ENCODE measurements at places on chromosomes 13 and 19.
A peak's percentile ranks its signal among the peaks of the same experiment; 100 is the strongest.

- DNase-seq = no peak
Measured at GRCh38 chr19:2607712-2608601, 94.5 kb downstream of the GNG7 start.

- DNase-seq = no peak
Measured at GRCh38 chr13:39468306-39468705, 134.7 kb downstream of the LHFPL6 start.

DNA sequence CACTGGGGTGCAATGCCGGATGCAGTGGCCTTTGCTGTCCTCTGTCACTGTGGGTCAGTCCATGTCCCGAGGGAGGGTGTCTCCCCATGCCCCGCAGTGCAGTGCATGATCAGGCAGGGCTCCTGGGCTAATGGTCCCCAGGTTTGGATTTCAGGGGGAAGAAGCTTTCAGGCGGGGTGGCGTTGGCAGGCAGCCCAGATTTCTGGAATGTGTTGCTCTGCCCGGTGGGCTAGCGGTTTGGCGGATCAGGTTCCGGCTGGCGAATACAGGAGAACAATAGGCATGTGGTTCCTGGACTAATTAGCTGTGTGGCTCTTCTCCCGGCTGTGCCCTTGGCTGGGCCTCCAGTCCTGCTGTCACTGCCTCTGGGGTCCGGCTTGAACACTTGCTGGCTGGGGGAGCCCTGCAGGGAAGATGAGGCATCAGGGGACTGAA, 141.3 kb downstream of the FGF9 start:
- no peak for DNase-seq

GRCh38 chr13:98549006-98549727, 27.7 kb downstream of the STK24 start:
- DNase-seq = peak; percentile 75

DNA sequence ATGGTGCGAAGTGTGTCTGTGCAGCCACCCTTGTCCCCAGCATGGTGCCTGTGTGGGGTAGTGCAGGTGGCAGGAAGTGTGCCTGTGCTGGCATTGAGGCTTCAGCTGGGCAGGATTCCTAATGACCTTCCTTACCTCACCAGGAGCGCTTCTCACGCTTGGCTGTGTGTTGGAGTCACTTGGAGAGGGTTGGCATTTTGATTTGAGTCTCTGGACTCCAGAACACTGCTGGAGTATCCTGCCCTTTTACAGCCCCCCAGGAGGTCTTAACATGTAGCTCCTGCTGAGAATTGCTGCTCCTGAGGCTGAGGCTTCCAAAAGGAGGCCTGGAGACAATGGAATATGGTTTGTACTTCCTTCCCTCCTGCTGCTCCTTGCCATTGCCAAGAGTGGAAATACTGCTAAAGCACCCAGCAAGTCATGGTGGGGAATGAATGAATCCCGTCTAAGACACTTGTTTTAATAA, 87.1 kb downstream of the ARHGEF7 start:
- DNase-seq = no peak

DNA sequence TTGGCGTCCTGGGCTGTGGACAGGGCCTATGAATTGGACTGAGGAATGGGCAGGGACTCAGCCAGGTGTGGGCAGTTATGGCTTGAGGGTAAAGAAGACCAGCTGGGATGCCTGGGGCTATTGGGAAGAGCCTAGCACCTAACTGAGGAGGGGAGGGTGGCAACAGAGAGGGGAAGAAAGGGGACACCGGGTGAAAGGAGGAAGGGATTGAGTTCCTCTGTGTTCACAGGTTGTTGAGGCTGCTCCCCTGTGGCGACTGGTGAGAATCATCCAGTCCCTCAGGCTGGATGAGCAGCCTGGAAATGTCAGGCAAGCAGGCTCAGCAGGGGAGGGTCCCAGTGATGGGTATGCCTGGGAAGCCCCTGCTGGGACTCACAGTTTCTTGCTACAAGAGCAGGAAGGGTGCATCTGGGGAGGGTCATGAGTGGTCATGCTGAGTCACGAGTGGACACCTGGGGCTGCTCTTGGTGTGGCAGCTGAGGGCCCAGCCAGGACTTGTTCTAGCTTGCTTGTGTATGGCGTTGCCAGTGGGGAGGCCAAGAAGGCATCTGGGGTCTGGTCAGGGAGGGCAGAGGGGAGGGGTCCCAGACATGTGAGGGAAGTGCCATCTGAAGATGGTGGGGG, 1.4 kb downstream of the ZNF324 start:
- no peak for DNase-seq

GRCh38 chr19:21482863-21483276, 22.5 kb upstream of the ZNF429 start:
- no peak for DNase-seq

DNA sequence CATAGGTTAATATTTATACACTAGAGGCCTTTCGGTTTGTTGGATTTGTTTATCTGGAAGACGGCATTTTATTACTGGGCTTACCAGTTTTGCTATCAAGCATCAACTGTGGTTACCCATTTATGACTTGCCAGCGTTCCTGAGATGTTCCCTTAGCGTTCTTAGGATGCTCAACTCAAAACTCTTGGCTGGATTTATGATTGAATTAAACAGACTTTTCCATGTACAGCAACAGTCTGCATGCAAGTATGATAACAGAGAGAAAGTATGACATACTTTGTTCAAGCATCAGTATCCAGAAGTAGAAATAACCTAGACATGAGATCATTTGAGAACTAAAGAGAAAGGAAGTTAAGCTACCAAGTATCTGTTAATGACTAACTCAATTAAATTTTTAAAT, 29.9 kb upstream of the RNF113B start:
- peak; percentile 24 for DNase-seq

GRCh38 chr13:41916173-41916954, 44.5 kb downstream of the VWA8 start:
- DNase-seq = peak; percentile 37

DNA sequence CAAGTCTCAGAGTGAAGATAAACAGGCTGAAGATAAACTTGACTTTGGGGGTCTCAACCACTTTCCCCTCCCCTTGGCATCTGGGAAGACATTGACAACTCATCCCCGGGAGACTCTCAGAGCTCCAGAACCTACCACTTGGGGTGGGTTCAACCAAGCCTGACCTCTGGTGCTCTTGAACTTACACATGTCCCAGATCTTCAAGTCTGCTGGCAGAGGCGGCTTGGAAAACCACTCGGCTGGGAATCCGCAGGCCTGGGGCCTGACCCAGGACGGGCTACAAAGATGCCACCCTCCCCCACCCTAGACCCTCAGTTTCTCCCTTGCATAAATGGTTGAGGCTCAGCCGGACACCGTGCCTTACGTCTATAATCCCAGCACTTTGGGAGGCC, 512 bp downstream of the LRRC8E start:
- no peak for DNase-seq

DNA sequence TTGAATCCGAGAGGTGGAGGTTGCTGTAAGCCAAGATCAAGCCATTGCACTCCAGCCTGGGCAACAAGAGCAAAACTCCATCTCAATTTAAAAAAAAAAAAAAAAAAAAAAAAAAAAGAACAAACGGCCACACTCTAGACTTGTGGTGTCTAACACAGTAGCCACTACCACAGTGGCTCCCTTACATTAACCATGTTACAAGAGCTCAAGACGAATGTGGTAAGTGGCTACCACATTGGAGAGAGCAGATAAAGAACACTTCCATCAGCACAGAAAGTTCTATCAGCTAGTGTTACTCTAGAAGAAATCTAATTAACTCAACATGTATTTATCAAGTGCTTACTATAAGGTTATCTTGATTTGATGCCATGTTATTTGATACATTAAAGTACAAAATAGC, 11.5 kb downstream of the XPO4 start:
- no peak for DNase-seq

DNA sequence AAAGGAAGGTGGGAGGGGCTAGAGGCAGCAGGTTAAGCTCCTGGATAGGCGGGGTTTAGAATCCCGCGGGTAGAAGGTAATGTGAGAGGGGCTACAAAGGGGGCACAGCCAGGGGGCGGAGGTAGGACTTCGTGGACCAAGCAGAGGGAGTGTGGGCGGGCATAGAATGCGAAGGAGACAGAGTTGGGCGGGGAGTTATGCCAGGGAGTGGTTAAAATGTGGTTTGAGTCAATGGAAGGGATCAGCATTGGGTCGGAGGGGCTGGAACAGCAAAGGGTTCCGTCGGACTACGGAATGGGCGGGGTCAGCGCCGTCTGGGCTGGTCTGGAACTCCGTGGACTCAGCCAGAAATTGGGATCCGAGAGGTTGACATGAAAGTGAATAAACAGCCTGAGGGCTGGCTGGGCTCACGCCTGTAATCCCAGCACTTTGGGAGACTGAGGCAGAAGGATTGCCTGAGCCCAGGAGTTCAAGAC, 3.0 kb downstream of the LTBP4 start:
- DNase-seq = no peak

DNA sequence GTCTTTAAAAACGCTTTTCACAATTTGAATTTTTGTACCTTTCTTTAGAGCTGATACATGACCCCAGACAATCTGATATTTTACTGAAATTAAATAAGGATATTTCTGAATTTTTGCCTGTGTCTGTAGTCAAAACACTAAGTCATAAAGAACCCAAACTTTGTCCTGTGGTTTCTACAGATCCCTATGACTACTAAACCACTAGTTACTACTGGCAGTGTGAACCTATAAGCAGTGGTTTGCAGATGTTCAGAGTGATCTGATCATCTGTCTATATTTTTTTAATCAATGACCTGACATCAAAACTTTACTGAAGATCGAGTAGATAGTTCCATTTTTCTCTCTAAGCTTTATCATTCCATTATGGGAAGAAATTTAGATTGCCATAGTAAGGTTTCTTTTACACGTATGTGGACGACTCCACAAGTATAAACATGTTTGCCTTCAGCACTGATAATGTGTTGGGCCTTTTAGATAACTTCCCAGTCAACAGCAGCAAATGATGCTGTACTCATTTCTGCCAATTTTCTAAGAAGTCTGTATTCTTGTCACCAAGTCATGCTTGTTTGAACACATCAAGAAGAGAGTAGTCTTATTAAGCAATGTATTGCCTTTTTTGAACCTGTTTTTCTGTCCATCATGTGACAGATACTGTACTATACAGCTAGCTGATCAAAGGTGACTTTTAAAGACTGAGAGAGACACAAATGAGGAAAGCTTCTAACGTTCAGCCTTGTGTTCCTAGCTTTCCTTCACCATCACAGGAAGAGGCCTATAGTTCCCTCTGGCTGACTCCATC, 21.8 kb downstream of the POLR1D start:
- DNase-seq = no peak

DNA sequence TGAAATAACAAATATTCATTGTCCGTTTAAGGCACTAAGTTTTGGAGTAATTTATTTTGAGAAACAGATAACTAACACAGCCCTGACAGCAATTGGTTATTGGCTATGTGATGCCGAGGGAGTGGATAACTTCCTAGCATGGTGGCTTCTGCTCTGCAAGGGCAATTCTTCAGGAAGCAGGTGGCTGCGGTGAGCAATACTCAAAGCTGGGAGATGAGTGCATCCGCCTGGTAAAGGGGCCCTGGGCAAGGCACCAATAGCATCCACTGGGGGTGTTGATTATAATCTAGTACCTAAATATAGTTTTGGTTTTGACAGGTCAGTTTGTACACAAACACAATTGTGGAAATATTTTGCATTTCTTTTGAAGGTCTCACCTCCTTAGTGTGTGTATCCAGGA, 41.0 kb downstream of the CCDC70 start:
- no peak for DNase-seq

- no peak for DNase-seq
Measured at GRCh38 chr13:102504002-102504401, 92.8 kb upstream of the TPP2 start.

DNA sequence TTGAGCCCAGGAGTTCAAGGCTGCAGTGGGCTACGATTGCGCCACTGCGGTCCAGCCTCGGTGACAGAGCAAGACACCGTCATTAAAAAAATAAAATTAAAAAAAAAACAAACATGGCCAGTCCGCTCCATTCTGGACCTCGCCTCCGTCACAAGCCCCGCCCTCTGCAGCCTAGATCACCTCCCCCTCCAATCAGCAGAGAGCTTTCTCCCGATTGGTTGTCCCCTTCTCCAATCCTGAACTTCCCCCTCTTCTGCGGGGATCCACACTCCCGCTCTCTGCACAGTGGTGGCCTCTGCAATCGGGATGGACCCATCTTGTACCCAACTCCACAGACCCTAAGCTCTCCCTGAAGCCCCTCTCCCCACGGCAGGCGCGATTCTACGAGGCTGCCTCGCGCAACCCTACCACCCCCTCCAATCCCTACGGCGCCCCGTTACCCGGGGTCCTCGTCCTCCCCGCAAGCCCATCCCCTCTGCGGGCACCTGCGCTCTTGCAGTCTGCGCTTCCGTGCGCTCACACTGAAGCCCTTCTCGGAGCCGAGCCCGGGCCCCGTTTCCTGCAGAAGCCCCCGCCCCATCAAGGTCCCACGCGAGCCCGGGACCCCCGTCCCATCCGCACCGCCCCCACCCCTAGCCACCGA, 540 bp downstream of the TMEM160 start:
- DNase-seq = peak; percentile 63

DNA sequence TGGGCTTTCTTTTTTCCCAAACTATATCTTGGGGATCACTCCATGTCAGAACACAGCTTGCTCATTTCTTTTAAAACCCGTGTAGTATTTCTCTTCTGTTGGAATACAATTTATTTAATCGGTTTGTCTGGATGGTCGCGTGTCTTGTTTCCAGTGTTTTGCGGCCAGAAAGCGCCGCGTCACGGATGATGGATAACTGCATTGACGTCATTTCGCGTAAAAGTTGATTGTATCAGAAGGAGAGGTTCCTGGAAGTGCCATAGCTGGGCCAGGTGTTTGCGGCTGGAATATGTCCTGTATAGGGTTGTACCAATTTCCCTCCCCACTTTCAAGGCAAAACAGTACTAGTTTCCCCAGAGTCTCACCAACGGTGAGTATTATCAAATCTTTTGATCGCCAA, 9.7 kb downstream of the ACTL9 start:
- no peak for DNase-seq

DNA sequence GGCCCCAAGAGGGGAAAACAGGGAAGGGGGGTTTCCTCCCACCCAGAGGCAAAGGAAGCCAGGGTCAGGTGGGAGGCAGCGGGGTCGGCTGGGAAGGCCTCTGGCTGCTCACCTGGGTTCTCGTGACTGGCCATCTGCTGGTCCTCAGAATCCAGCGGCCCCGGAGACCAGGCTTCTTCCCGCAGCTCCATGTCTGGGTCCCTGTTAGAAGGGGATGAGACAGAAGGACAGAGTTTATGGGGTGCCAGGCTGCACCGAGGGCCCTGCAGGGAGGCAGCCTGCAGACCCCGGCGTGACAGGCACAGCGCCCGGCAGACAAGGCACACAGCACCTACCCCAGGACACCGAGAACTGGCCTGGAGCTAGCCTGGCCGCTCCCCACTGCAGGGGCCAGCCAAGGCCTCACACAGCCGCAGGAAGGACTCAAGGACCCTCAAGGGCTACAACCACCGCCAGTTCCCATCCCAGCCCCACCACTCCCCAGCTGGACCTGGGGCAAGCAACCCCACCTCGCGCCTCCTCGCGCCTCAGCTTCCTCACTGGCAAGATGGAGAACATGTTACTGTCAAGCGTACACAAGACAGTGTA, 18.0 kb downstream of the ZNF787 start:
- no peak for DNase-seq

- DNase-seq = no peak
Measured at GRCh38 chr19:44628793-44629192, 14.9 kb upstream of the PVR start.

All from HS-5 (cell line).